ENCODE measurements at places on chromosomes 2 and 18.
A peak's percentile ranks its signal among the peaks of the same experiment; 100 is the strongest.

- no peak for DNase-seq
Measured at GRCh38 chr2:212727751-212728150, 189.1 kb upstream of the ERBB4 start.

GRCh38 chr18:38709122-38709521, 1143.5 kb upstream of the CELF4 start:
- no peak for DNase-seq

GRCh38 chr2:223041527-223042109, 10.4 kb upstream of the KCNE4 start:
- peak; percentile 98 for DNase-seq

GRCh38 chr18:34114996-34115395, 109.7 kb downstream of the NOL4 start:
- DNase-seq: no peak

DNA sequence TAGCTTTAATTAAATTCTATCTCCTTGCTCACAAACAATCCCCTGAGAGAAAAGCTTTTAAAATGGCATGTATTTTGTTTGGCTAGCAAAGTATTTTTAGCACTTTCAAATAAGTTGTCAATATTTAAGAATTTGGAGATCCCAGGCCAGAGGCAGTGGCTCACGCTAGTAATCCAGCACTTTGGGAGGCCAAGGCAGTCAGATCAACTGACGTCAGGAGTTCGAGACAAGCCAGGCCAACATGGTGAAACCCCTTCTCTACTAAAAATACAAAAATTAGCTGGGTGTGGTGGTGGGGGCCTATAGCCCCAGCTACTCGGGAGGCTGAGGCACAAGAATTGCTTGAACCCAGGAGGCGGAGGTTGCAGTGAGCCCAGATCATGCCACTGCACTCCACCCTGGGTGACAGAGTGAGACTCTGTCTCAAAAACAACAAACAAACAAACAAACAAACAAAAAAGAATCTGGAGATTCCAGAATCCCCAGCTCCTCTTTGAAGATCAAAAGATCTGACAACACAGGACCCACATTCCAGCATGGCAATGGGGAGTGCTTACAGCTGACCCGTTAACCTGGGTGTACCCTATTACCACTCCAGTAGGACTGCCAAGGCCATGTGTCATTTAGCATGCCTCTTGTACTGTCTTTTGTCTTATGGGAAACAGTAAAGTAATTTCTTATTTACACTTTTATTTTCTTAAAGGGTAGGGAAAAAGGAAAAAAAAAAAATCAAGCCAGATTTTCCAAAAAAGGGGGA, 21.9 kb downstream of the SLC40A1 start:
- DNase-seq: no peak

DNA sequence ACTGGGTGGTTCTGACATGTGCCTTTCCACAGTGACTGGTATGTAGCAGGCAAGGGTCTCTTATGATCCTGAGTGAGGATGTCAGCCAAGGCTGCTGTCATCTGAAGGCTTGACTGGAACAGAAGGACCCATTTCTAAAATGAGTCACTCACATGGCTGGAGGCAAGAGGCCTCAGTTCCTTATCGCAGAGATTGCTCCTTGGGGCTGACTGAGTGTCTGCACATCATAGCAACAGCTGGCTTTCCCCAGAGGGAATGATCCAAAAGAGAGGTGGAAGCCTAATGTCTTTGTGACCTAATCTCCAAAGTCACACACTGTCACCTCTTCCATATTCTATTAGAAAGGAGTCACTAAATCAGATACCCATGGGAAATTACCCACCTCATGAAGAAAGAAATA, 114.0 kb downstream of the NEDD4L start:
- no peak for DNase-seq
